NCI-H2029 treated with DMSO at 0.1 percent for 48 hours (cell line): ENCODE measurements at places on chromosomes 16 and 17.
A peak's percentile ranks its signal among the peaks of the same experiment; 100 is the strongest.

GRCh38 chr16:26335236-26335853 lies 643.6 kb downstream of the HS3ST4 start:
- no peak for DNase-seq

- DNase-seq: no peak
Measured at GRCh38 chr16:371515-372301, 1.4 kb upstream of the MRPL28 start.

DNA sequence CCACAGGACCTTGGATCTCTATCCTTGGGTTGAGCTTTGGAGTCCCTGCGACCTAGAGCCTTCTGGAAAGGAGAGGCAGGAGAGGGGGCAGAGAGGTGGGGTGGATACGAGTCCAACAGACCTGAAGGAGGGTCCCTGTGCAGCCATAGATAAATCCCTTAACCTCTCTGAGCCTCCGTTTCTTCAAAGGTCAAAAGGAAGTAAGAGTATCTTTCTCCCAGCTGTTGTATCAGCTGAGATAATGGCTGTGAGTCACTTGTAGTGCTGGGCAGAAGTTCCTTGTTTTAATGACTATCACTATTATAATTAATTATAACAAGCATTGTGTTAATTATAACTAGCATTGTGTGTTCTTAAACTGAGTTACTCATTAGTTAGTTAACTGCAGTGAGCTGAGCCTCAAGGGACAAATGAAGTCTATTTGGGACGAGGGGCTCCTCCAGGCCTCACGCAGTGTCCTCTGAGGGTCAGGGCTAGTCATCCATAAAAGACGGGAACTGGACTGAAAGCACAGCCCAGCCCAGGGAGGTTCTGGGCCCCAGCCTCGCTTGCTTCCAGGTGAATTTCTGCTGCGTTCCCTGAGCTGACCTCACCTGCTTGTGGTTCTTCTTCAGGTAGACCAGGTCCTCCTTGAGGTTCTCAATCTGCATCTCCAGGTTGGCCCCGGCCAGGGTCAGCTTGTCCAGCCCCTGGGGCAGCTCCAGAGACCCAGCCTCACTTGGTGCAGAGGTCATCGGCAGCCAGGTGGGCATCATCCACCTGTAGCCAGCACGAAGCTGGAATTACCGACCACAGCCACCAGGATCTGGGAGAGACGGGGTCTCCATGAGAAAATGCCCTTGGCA lies 5.7 kb upstream of the KRT17 start:
- no peak for DNase-seq

- DNase-seq: no peak
Measured at GRCh38 chr16:89904606-89905510, 13.8 kb upstream of the MC1R start.

DNA sequence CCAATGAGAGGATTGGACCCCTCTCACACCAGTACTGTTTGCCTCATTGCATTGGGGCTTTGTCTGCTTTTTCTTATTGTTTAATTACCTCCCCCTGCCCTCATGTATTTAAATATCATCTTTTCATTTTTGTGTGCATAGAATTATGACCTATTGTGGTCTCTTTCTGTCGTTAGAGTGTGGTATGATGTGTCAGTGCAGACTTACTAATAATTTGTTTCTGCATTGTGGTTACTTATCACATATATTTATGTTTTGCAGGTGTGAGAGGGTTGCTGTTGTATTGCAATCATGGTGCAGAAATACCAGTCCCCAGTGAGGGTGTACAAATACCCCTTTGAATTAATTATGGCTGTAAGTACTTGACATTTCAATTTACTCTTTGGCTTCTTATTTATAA lies 2.5 kb downstream of the SEC14L1 start:
- no peak for DNase-seq

DNA sequence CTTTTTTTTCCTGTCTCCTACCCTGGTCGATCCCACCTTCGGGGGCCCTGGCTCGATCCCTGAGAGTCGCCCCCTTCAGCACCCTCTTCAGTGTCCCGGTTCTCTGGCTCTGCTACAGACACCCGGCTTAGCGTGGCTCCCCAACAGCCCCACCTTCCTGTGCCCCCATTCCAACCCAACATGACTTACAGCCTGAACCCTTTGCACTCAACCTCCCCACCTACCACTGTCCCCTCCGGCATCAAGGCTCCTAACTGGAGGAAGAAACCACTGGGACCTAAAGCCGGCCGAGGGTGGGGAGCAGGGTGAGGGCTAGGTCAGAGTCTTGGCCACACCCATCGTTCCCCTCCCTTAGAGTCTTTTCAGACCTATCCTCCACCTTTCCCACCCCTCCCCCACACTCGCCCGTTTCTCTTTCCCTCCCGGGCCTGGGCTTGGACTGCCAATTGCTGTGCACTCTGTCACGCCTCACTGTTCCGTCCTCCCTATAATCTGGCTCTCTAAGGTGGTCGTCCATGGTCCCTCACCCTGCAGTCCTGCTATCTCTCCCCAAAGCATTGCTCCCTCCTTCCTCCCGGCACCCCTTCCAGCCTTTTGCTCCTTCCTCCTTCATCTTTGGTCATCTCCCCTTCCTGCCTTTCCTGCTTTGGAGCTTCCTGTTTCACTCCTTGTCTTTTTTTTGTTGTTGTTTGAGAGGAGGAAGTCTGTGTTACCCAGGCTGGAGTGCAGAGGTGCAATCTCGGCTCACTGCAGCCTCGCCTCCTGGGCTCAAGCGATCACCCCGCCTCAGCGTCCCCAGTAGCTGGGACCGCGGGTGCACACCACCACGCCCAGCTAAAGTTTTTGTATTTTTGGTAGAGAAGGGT lies 890 bp upstream of the CLDN7 start:
- no peak for DNase-seq

DNA sequence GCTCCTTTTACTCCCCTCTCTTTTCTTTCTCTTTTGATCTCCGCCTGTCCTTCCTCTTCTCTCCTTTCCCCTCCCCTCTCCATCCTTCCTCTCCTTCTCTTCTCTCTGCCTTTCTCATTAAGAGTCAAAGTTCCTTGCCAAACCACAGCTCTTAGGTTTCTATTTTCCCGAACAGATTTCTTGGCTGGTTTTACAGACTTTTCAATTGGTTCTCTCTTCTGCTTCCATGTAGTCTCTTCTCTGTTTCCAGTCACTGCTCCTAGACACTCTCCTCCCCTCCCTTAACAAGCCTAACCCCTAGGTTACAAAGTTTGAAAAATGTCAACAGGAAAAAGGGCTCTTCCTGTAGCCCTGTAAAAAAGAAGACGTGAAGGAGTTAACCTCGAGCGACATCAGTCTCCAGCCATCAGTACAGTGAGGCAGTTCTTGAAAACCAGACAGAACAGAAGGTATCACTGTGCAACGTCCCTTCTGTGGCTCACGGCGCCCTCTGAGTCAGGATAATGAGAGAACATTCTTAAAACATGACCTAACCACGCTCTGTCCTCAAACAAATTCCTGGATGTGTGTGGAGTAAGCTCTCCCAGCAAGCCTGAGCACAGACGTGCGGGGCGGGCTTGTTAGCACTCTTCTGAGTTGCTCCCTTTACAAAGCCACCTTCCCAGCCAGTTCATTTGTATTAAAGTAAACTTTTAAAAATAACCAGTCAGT lies 11.6 kb upstream of the MARCHF10 start:
- DNase-seq: no peak

- no peak for DNase-seq
Measured at GRCh38 chr16:49275050-49275730, 6.4 kb downstream of the CBLN1 start.

GRCh38 chr16:89023151-89023551 lies 46.1 kb upstream of the CBFA2T3 start:
- DNase-seq: no peak

DNA sequence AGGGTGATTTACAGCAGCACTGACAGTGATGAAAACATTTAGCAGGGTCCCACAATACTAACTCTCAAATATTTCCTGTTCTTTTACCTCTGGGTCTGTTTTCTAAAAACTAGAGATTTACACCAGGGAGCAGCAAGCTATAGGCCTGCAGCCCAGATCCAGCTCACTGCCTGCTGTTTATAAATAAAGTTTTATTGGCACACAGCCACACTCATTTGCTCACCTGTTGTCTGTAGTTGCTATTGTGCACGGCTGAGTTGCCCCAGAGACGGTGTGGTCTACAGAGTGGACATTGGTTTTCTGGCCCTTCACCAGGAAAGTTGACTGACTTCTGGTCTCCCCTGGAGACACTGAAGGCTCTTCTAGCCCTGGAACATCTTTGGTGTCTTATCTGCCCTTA lies 16.3 kb upstream of the JPT2 start:
- no peak for DNase-seq

DNA sequence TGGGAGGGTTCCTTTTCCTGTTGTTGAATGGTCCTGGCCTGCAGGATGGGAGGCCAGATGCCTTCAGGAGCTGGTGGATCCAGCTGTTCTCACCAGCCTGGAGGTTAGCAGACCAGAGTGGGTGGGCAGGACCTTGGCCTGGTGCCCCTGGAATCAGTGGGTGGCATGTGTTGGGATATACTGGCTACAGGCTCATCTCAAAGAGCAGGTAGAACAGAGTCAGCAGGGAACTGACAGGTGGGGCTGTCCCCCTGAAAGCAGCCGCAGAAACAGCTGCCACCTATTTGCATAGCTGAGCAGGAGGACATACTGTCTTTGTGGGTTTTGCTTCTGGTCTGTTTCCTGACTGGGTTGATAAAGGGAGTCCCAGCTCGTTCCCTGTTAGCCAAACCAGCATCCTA lies 144.1 kb downstream of the RAB11FIP4 start:
- DNase-seq: no peak

GRCh38 chr17:4500191-4500571 lies 1.5 kb downstream of the SPNS2 start:
- DNase-seq: no peak

DNA sequence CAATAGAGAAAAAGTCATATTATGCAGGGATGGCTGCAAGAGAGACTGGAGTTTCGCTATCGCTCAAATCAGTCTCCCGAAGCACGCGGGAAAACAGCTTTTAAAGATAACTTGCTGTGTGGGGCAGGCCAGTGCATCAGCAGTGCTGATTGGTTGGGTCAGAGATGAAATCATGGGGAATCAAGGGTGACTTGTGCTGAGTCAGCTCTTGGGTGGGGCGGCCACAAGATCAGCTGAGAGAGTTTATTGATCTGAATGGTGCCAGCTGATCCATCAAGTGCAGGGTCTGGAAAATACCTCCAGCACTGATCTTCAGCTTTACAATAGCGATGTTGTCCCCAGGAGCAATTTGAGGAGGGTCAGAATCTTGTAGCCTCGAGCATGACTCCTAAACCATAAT lies 430.5 kb downstream of the RBFOX1 start:
- DNase-seq: no peak

DNA sequence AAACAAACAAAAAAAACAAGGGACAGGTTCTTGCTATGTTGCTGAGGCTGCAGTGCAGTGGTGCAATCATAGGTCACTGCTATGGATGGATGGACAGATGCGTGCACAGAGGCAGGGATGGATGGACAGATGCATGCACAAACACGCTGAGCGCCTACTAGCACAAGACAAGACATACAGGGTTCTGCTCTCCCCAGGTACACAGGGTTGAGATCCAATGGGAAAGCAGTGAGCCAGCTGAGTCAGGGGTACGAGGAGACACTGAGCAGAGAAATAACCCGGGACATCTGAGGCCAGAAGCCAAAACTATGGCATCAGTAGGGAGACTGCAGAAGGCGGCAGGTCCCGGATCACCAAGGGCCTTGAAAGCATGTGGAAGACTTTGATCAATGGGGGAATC lies 6.2 kb downstream of the IL32 start:
- DNase-seq: no peak

DNA sequence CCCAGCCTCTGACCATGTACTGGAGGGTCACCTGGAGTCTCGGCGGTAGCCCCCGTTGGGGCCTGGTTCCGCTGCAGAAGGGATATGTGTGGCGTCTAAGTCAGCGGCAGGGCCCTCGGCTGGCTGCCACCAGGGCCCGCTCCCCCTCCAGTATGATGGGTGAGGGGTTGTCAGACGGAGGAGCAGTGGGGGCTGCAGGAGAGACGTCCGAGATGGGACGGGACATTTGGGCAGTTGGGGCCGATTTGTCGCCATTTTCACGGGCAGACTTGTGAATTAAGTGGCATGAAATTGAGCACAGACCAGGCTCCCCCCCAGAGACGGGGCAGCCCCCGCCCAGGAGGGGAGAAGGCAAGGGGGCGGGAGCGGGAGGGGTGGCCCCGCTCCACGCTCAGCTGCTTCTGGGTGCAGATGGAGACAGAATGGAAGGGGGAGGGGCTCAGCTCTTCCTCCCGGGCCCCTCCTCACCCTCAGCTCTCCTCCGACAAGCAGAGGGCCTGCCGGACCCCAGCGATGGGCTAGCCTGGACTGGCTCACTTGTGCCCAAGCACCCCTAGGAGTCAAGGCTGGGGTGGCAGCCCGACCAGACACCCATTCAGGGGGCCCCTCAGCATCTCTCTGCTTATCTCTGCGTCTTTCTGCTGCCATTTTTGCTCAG lies 52.7 kb upstream of the LHX1 start:
- DNase-seq: no peak

- DNase-seq: no peak
Measured at GRCh38 chr16:3482659-3483241, 12.5 kb downstream of the C16orf90 start.

DNA sequence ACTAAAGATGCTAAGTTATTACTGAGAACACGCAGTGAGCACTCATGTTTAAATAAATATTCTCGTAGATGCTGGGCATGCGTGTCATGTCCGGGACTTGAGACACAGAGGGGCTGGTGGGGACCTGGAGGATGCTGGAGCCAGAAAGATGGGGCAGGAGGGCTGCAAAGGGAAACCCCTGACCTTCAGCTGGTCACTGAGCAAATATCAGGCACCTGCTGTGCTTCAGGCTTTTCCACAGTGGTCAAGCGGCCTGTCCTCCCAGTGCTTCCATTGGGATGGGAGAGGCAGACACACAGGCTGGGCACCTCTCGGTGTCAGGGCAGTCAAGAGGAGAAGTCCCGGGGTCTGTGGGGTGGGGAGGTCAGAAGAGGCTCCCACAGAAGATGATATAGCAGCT lies 211.4 kb downstream of the GSG1L start:
- DNase-seq: no peak

GRCh38 chr17:73643001-73643851 lies 1.0 kb downstream of the SDK2 start:
- DNase-seq: no peak

- DNase-seq: no peak
Measured at GRCh38 chr16:56657555-56658326, at the start of gene MT1F. Gene MT1F (plus strand): TSS chr16:56657959. CDS start chr16:56658059, 100 bp downstream.

- DNase-seq: no peak
Measured at GRCh38 chr16:14454391-14454790, 175.7 kb downstream of the PARN start.

- no peak for DNase-seq
Measured at GRCh38 chr17:78991906-78992532, 12.3 kb upstream of the LGALS3BP start.

DNA sequence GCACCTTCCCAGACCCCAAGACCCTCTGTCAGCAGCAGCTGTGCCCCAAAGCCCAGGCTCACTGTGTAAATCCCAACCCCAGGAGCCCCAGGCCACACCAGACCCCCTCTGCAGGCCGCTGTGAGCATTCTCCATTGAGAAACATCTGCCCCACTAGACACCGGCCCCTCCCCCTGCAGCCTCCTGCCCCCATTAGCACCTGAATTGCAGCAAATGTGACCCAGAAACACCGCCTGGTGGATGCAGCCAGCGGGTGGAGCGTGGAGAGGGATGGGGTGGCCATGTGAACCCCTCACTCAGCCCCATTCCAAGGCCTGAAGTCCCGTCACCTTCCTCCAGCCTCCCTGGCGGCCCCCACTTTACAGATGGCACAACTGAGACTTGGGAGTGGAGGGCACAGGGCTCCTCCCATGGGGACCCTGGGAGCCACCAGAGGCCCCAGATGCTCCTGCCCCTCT lies 2.2 kb downstream of the UBALD1 start:
- DNase-seq: no peak

GRCh38 chr17:42221886-42222745 lies 27.8 kb upstream of the GHDC start:
- DNase-seq: peak; percentile 40
